ENCODE measurements at places on chromosomes 13 and 19.

- no peak for DNase-seq
Measured at GRCh38 chr19:535017-535835, 3.7 kb downstream of the CDC34 start.

GRCh38 chr19:32181216-32181920, 164.0 kb upstream of the ZNF507 start:
- no peak for DNase-seq

- no peak for DNase-seq
Measured at GRCh38 chr19:18456974-18457373, 19.0 kb upstream of the ISYNA1 start.

DNA sequence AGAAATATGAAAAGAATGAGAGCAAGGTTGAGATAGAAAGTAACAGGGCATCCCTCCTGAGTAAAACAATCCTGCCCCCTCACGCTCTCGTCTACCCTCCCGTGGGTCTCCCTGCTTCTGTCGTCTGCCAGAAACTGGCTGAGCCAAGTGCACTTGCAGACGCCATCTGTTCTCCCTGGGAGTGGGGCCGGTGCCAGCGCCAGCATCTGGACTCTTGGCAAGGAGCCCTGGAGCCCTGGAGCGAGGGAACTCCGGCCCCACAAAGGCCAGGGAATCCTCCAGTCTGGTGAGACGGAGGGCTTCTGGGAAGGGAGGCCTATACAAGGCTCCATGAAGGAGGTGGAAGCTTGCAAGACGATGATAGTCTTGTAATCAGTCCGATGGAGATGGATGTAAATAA, 2.3 kb upstream of the TMEM91 start:
- DNase-seq: no peak

- DNase-seq: no peak
Measured at GRCh38 chr19:5255602-5256231, 84.9 kb downstream of the PTPRS start.

GRCh38 chr19:4740092-4740491, 16.4 kb upstream of the DPP9 start:
- DNase-seq: no peak

- no peak for DNase-seq
Measured at GRCh38 chr19:57241176-57241575, 744 bp downstream of the ZNF805 start.

- no peak for DNase-seq
Measured at GRCh38 chr19:12137221-12137940, 2.8 kb downstream of the ZNF20 start.

Data from NCI-H1048 (cell line).